ENCODE measurements at places on chromosomes 11 and 22. TPM values are rescaled to one million over a fixed set of nuclear protein-coding genes. Genes with fewer than 3 reads are reported as not detected.

The STIM1 gene
- total RNA-seq = 20.1 TPM

- no peak overlapping the region for H3K4me3 ChIP-seq
- H3K27ac ChIP-seq = no peak overlapping the region
- H3K36me3 ChIP-seq = no peaks in the 10 kb centered on the region
- DNase-seq = peak; percentile 16
- no peaks in the 10 kb centered on the region for H3K27me3 ChIP-seq
Observed at GRCh38 chr11:98940913-98941312, 79.8 kb upstream of the CNTN5 start.

DNA sequence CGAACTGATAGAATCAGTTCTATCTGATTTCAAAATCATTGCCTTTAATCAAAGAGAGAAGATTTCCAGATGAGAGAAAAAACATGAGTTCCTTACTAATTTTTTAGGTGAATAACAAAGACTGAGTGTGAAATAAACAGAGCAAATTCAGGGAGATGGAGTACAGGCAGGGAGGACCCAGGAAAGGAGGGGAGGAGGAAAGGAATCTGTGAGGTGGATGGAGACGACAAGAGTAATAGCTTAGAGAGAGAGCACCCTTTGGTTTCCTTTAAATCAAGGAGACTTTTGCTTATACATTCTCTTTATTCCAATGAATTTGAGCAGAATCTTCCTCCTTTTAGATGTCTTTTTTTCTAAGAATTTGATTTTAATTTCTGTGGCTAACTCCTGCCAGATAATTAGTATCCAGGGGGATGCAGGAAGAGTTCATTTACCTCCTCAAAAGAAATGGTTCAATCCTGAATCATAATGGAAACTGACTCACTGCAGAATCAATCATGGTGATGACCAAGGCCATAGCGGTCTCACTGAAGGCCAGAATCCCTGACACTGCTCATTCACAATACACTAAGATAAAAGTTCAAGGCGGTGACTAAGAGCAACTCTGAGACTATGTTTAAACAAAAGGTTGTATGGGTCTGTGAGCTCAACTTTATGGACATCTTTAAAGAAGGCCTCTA lies 234.0 kb upstream of the ZC3H12C start:
- H3K27me3 ChIP-seq = no peaks in the 10 kb centered on the region
- no peak for DNase-seq
- H3K27ac ChIP-seq = no peak overlapping the region
- H3K4me1 ChIP-seq = no peaks in the 10 kb centered on the region
- H3K36me3 ChIP-seq = no peaks in the 10 kb centered on the region

- H3K27me3 ChIP-seq = peaks cover 7% of the 10 kb centered on the region
- no peaks in the 10 kb centered on the region for H3K36me3 ChIP-seq
- no peak for DNase-seq
- no peak overlapping the region for H3K4me3 ChIP-seq
- H3K27ac ChIP-seq = no peak overlapping the region
Observed at GRCh38 chr11:70265341-70265740, 5.1 kb upstream of the PPFIA1 start.

The LAYN gene
- 7.6 TPM for total RNA-seq

The SOX10 gene
- not detected for total RNA-seq

GRCh38 chr11:68309621-68310185 lies 2.7 kb upstream of the LRP5 start:
- no peaks in the 10 kb centered on the region for H3K36me3 ChIP-seq
- H3K4me1 ChIP-seq = peaks cover 11% of the 10 kb centered on the region
- no peaks in the 10 kb centered on the region for H3K27me3 ChIP-seq
- no peak overlapping the region for H3K4me3 ChIP-seq

- peak overlapping the region; percentile 74 for H3K27ac ChIP-seq
- no peak for DNase-seq
- no peaks in the 10 kb centered on the region for H3K36me3 ChIP-seq
- H3K4me1 ChIP-seq = peaks cover 10% of the 10 kb centered on the region
Observed at GRCh38 chr11:67345247-67345919, 8.0 kb downstream of the POLD4 start.

DNA sequence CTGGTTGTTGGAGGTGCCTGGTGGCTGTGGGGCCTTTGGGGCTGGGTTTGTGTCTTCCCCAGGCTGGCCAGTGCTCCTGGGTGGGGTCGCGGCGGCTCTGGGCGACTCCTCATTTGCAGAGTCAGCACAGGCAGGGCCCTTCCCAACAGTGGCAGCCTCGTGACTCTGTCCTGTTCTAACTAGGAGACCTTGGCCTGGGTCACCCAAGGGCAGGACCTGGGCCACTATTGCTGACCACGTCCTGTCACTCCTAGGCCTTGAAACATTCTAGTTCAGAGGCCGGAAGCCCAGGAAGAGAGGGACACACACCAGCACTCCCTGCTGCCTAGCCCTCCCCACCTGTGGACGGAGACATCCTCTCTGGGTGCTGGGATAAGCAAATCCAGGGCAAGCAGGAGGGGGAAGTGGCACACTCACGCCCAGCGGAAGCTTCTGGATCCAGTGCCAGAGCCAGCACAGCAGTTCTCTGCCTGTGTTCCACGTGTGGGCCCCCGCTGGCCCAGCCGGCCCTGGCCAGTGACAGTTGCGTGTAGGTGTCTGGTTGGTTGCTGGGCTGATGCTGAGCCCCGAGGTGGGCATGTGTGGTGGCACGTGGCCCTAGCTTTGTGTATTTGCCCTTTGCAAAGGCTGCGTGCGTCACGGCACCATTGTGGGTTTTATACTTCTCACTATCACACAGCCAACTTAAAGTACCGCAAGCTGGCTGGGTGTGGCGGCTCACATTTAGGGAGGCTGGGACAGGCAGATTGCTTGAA lies 4.3 kb upstream of the CHID1 start:
- no peaks in the 10 kb centered on the region for H3K36me3 ChIP-seq
- DNase-seq = no peak
- H3K27ac ChIP-seq = no peak overlapping the region
- no peaks in the 10 kb centered on the region for H3K27me3 ChIP-seq

DNA sequence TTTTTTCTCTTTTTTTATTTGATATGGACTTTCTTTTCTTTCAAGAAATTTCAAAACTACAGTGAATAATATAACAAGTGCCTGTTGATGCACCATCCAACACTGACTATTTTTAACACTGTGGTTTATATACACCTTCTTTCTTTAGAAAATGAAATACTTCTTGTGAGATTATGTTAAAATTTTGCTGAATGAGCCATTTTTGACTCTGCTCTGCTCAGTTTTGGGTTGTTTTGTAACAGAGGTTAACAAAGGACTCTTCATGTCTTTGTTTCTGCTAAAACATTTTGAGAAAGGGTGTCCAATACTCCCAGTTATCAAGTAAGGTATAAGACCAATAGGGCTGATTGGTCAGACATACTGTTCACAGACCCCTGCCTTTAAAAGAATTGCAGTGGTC lies 44.0 kb upstream of the TENM4 start:
- H3K27ac ChIP-seq = no peak overlapping the region
- DNase-seq = no peak
- H3K27me3 ChIP-seq = no peaks in the 10 kb centered on the region

GRCh38 chr11:128632141-128632791 lies 44.9 kb upstream of the ETS1 start:
- H3K27me3 ChIP-seq = no peaks in the 10 kb centered on the region
- H3K36me3 ChIP-seq = no peaks in the 10 kb centered on the region
- H3K27ac ChIP-seq = no peak overlapping the region
- peaks cover 9% of the 10 kb centered on the region for H3K4me1 ChIP-seq
- H3K4me3 ChIP-seq = no peak overlapping the region
- DNase-seq = peak; percentile 68

The TLCD5 gene
- total RNA-seq = 9.0 TPM

DNA sequence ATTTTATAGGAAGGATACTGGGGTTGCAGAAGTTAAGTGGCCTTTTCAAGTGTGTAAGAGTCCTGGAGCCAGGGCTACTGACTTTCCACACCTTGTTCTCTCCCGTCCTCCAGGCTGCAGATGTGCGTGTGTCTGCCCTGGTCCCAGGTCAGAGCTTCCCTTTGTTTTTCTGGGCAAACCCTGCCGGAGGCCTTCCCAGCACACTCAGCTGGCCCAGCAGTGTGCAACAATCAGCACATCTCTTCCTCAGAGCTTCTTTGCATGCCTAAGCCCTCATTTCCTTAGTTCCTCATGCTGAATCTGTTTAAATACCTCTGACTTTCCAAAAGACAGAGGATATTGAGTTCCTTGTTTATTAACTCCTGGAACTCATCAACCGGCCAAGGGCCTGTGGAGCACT lies 80.6 kb downstream of the KCNJ1 start:
- no peaks in the 10 kb centered on the region for H3K4me1 ChIP-seq
- DNase-seq = no peak
- H3K36me3 ChIP-seq = no peaks in the 10 kb centered on the region
- no peak overlapping the region for H3K27ac ChIP-seq
- peaks cover 15% of the 10 kb centered on the region for H3K27me3 ChIP-seq
- H3K4me3 ChIP-seq = no peak overlapping the region

GRCh38 chr22:22773979-22774604 lies 113.5 kb upstream of the IGLL5 start:
- H3K4me3 ChIP-seq = no peak overlapping the region
- H3K27ac ChIP-seq = no peak overlapping the region
- H3K4me1 ChIP-seq = no peaks in the 10 kb centered on the region
- H3K27me3 ChIP-seq = no peaks in the 10 kb centered on the region

The OR5M3 gene
- total RNA-seq = not detected

- H3K27ac ChIP-seq = peak overlapping the region; percentile 22
- H3K4me1 ChIP-seq = no peaks in the 10 kb centered on the region
- H3K4me3 ChIP-seq = no peak overlapping the region
Observed at GRCh38 chr11:92180664-92181251, 43.9 kb upstream of the FAT3 start.
